ENCODE measurements at places on chromosomes 5 and 9.

DNA sequence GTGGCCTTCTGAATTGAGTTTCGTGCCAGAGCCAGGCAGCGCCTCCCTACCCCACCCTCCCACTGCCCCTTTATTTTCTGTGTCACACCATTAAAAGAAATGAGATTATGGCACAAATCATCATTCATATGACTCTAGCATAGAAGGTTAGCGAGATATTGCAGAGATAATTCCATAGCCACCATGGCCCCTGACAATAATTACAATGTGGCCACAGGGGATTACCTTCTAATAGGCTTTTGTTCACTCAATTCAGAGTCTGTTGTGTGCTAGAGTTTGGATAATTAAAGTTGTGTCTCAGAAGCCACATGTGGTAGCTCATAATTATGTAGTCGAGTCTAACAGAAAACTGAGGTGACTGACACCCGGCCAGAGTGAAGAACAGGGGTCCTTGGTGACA lies 428.1 kb downstream of the ARHGEF28 start:
- no peak for DNase-seq

DNA sequence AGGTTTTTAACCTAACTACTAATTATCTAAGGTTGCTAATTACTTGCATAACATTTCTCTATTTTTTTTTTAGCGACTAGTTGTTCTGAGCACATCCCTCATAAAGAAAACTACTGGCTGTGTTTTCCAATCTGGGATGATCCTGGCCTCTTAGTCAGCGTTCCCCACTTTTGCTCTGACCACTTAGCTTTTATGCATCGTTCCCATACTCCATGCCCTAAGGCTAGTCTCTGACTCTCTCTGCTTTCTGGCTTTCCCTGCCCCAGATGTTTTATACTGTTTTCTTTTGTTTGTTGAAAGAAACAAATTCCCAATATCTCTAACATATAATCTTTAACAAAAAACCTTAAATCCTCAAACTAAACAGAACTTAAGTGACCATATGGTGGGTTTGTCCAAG lies 217.9 kb downstream of the SPATA31D1 start:
- no peak for DNase-seq

GRCh38 chr5:84131372-84131771 lies 253.3 kb downstream of the EDIL3 start:
- DNase-seq: no peak

- no peak for DNase-seq
Measured at GRCh38 chr5:113214606-113215323, 220.0 kb downstream of the TSSK1B start.

- no peak for DNase-seq
Measured at GRCh38 chr5:147565524-147565923, 55.7 kb upstream of the DPYSL3 start.

- no peak for DNase-seq
Measured at GRCh38 chr5:147949711-147950573, 43.6 kb upstream of the C5orf46 start.

GRCh38 chr5:150339165-150339564 lies 18.3 kb upstream of the TCOF1 start:
- no peak for DNase-seq

DNA sequence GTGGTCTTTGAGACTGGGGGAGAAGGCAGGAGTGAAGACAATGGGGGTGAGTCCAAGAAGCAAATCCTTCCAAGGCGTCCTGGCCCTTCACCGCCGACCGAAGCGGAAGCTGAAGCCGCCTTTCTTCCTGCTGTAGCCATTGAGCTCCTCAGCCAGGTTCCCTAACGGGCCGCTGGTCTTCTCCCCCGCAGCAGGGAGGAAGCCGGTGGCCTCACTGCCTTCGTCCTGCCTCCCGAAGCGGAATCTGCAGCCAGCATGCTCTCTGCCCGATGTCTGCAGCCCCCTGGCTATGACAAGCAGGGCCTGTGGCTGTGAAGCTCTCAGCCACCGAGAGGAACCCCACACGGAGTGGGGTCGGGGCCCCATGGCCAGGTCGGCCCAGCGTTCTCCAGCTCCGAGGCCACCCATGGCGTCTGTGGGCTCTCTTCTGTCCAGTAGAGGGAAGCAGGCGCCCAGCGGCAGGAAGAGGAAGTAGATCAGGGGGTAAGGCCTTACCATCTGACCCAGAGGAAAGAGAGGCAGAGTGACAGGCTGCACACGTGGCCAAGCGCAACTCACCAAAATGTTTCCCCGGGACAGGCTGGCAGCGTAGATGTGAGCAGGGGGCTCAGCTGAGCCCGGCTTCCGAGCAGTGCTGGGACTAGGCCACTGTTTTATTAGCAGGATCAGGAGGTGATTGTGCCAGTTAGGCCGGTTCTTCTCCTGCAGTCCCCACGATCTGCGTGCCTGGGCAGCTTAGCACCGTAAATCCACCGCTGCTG lies 3.1 kb downstream of the QRFP start:
- DNase-seq: no peak

DNA sequence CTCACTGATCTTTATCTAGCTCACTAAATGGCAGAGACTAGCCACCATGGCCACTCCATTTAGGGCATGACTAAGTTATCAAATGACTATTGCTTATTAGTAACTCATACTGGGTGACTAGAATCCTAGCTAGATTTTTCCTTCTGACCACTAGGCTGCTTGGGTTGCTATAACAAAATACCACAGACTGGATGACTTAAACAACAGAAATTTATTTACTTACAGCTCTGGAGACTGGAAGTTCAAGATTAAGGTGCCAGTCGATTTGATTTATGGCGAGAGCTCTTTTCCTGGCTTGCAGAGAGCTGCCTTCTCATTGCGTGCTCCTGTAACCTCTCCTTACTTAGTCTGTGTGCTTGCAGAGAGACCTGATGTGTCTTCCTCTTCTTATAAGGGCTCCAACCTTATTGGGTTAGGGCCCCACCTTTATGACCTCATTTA lies 55.0 kb upstream of the APC start:
- no peak for DNase-seq

GRCh38 chr5:169301986-169302385 lies 1.0 kb upstream of the SLIT3 start:
- DNase-seq: no peak

DNA sequence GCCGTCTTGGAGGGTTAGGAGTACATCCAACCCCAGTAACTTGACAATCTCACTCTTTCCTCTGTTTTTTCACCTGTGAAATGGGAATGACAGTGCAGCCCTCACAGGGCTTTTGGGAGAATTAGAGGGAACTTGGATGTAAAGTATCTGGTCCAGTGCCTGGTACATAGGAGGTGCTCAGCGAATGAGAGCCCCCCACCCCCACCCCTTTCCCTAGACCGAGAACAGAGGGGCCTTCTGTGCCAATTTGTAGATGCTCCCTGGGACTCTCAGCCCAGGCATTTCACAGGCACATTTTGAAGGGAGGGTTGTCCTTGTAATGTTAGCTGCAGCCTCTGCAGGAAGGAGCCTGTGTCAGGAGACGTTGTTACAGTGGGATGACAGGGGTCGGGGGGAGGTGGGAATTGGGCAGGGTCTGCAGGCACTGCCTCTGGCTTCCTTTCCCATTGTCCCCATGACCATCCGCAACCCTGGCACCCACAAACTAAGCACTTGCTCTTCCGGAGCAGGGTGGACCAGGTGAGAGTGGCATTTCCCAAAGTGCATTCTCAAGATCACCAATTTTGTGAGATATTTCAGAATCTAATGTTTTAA lies 47.0 kb downstream of the AMBP start:
- DNase-seq: no peak

GRCh38 chr9:70602321-70603019 lies 188.0 kb upstream of the KLF9 start:
- no peak for DNase-seq

GRCh38 chr9:16501141-16501540 lies 369.3 kb downstream of the BNC2 start:
- no peak for DNase-seq

Data from SIG-M5 (cell line).